ENCODE measurements at places on chromosomes 3 and 15. TPM values are rescaled to one million over a fixed set of nuclear protein-coding genes. Genes with fewer than 3 reads are reported as not detected.

KY gene
- 222 TPM for total RNA-seq

RPL4 gene
- total RNA-seq, result 5,398 TPM

KIF7 gene
- 8.2 TPM for total RNA-seq

MITF gene
- 28.8 TPM for total RNA-seq

CSPG4 gene
- total RNA-seq, result 246 TPM

NR2E3 gene
- 2.2 TPM for total RNA-seq

RARRES1 gene
- total RNA-seq, result 5.3 TPM

HMG20A gene
- 45.3 TPM for total RNA-seq

- DNase-seq, result no peak
These were observed 11.2 kb downstream of the PPCDC start for GRCh38 chr15:75034615-75035014.

- peak; percentile 45 for DNase-seq
These were observed 6.5 kb upstream of the DYNC1LI1 start for GRCh38 chr3:32577174-32577573.

DNA sequence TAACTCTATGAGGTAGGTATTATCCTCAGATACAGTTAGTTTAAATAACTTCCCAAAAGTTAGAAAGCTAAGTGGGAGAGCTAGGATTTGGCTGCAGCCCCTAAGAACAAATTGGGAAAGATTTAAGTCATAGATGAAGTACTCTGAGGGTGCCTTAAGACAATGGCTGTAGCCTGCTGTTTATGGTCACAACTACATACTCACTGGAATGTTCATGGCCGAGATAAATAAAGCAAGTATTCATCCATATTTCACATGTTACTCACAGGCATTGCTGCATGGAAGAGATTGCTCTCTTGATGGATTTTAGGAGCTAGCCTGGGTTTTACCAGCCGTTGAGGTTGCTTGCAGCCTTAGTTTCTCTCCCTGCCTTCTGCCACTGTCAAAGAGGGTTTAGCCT lies 145.0 kb downstream of the CMSS1 start:
- no peak for DNase-seq

DNA sequence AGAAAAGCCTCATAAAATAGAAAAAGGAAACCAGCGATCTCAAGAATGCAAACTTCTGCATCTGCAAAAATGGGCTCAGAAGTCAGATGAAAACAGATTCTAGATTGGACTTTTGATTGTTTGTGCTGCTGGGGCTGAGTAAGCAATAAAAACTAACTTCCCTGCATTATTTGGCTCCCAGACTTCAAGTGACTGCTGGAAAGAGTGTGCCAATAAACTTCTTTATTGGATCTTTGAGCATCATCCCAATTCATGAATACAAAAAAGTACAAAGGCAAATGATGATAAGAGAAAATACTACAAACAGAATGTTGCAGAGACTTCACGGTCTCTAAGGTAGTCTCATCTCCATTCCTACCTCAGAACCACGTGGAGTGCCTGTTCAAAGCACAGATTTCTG lies 97.9 kb downstream of the FGF12 start:
- no peak for DNase-seq

- DNase-seq, result no peak
These were observed 25.7 kb downstream of the LIPC start for GRCh38 chr15:58457466-58457965.

GRCh38 chr3:144187531-144188210 lies 216.0 kb downstream of the DIPK2A start:
- no peak for DNase-seq

DNA sequence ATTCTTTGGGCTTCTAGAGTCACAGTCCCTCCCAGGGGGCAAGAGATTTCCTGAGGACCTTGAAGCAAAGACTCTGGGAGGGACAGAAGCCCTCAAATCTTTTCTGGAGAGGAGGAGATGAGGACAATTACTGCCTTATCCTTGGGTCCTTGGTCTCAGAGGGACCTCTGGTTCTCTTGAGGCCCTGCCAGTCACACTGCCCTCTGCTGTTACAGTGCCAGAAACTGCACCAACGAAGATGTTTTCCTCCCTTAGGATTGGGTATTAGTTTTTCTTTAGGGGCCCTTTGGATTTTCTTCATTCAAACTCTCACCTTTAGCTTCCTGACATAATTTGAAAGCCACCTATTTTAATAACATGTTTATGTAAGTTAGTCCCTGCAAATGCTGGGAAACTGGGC lies 58.2 kb upstream of the SCN5A start:
- DNase-seq, result no peak

DNA sequence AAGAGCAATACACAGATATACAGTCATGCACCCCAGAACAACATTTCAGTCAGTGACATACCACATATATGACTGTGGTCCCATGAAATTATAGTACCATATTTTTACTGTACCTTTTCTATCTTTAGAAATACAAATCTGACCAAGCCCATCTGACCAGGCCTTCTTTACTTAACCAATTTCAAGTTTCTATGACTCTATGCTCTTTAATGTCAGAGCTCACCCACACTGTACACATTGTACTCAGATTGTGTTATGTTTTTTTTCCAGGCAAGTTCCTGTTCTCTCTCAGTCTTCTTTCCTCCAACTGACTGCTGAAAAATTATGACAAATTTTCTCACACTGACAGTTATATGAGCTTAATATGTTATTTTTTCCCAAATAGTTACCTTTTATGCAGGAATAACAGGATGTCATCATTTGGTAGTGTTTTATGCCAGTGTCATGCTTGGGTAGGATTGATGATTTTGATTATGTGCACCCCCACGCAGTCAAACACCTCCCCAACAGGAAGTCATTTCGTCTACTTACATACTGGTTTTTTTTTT lies 8.0 kb upstream of the CBLB start:
- no peak for DNase-seq

- DNase-seq, result no peak
These were observed 291.0 kb downstream of the CLSTN2 start for GRCh38 chr3:140225996-140226395.

GRCh38 chr3:185411133-185411532 lies 48.2 kb downstream of the MAP3K13 start:
- DNase-seq, result no peak

- DNase-seq, result peak; percentile 16
These were observed 46.3 kb downstream of the GOLIM4 start for GRCh38 chr3:168049367-168049974.

DNA sequence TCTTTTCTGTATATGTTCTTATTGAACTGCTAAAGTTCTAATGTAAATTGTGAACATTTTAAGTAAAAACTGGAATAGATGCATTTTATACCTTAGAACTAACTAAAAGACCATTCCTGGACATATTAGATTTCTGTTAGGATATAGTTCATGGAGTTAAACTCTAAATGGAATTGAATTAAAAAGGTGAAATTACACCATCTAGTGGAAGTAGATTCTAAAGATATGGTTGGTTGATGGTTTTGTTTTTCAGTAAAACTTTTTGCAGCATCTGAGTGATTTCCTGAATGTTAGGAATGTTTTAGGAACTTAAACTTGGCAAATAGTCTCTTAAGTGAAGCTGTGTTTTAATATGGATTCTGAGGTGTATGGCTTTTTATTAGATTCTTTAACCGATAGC lies 96.8 kb downstream of the SLMAP start:
- DNase-seq, result peak; percentile 39

GRCh38 chr3:105707009-105707408 lies 161.8 kb downstream of the CBLB start:
- DNase-seq, result no peak

- no peak for DNase-seq
These were observed 202.6 kb downstream of the XXYLT1 start for GRCh38 chr3:195068084-195069080.

- no peak for DNase-seq
These were observed 78.9 kb upstream of the DPH6 start for GRCh38 chr15:35624881-35625280.

DNA sequence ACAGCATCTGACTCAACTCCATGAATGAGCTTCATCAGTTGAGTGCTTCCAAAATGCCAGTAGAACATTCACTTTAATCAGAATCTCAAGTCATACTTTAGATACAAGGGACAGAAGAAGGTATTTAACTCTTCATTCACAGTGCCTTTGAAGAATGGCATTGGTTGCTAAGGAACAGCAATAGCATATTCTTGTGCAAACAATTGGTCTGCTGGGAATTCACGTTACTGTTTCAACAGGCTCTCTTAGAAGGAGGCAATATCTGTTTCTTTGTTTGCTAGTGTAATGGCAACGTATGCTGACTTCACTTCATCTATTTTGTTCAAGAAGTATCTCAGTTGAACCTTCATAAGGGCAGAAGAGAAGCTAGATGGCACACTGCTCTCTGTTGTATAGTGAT lies 113.9 kb downstream of the TMEM108 start:
- peak; percentile 14 for DNase-seq

GRCh38 chr15:67678089-67678488 lies 135.6 kb downstream of the MAP2K5 start:
- no peak for DNase-seq

Measured in tongue (tissue), 3 donors.